ENCODE measurements at places on chromosomes 7 and 10.

GRCh38 chr10:114879541-114880158 lies 58.1 kb downstream of the FHIP2A start:
- DNase-seq = no peak

DNA sequence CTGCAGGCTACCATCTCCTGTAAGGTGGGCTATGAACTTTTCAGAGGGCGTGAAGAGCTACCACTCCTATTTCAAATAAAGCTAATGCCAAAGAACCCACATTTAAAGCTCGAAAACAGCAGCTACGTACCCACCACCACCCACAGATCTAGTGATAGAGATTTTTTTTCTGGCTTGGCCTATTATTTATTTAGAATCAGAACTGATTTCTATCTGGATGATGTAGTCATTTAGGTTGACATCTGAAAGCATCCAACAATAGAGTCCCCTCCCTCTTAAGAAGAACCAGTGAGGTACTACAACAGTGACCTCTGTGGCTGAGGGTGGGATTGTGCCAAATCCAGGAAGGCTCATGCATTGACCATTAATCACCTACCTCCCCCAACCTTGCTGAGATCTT lies 113.8 kb upstream of the ADO start:
- DNase-seq = no peak

DNA sequence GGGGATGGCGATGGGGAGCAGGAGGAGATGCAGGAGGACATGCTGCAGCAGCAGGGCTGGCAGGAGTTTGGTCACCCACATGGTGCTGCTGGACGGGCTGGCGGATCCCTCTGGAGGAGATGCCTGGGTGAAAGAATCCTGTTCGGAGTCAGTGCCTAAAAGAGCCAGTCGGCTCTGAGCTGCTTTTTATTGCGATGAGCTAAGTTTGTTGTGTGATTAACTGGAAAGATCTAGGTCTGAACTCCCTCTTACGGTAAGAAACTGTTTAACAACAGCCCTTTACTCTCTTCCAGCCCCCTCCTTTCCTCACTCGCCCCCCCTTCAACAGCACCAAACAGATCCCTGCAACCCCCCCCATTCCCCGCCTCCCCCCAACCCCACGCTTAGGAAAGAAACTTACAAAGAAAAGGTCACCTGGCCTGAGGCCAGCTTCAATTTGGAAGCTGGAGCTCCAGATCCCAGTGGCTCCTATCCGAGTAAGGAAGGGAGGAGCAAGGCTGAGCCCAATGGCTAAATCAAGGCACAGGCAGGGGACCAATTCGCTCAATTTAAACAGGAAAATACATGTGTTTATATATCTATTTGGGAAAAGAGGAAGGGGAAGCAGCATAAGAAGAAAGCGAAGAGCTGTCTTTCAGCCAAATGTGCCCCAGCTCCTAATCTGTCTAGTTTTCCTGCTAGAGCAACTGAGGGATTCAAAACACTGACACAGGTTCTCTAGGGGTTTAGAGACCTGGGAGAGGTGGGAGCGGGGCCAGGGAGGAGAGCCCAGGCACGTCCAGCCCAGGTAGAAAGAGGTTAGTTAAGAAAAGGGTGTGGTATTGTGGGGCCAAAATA lies at the start of gene HGF:
Gene HGF (minus strand): TSS at position 157 of the 837 bp plus-strand sequence. CDS start 76 bp downstream, at position 81.
- DNase-seq = no peak

DNA sequence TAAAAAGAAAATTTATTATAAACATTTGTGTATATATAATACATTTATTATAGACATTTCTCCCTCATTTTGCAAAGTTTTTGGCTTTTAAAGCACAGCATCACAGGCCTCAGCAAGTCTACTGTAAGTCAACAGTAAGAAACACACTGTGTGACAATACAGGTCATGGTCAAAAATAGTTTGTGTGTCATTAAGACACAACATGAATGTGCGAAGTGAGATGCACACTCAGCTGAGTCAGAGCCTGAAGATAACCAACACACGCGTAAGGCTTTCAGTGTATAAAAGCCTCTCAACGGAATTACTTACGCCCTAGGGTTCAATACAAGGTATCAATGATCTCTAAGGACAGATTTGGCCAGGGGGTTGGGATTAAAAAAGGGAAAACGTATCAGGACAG lies 157.6 kb downstream of the PIP4K2A start:
- DNase-seq = no peak

DNA sequence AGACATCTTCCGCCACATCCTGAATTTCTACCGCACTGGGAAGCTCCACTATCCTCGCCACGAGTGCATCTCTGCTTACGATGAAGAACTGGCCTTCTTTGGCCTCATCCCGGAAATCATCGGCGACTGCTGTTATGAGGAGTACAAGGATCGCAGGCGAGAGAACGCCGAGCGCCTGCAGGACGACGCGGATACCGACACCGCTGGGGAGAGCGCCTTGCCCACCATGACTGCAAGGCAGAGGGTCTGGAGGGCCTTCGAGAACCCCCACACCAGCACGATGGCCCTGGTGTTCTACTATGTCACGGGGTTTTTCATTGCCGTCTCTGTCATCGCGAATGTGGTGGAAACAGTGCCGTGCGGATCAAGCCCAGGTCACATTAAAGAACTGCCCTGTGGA lies 1.9 kb downstream of the KCND2 start:
- peak; percentile 36 for DNase-seq

DNA sequence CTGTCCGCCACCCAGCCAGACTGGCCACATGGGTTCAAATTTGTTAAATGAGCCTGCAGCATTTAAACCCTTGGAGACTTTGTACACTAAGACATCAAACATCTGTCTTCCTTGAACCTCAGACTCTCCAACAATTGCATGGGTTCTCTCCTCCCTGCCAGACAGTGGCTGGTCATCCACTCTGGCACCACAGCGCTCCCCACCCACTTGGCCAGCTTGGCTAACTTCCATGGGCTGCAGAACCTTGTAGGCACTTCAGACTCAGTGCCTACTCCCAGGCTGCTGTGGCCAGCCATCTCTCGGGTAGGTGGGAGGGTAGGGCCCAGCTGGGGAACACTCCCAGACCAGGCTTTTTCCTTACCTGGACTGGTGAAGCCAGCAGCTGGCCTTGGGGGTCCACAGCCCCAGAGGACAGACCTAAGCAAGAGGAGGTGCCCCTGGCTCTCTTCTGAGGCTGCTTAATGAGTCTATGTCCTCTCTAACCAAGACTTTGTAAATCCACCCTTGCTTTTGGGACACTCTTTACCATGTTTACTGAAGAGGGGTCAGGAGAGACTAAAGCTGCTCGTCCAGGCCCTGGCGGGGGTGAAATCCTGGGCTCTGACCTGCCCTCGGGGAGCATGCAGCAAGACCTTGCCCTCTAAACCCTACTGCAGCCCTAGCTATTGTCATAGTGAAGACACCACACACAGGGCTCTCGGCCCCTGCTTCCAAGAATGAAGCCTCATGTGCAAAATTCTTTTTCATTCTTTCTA lies 82.7 kb downstream of the ARHGAP22 start:
- DNase-seq = no peak

GRCh38 chr10:93436591-93437085 lies 45.5 kb downstream of the MYOF start:
- no peak for DNase-seq

DNA sequence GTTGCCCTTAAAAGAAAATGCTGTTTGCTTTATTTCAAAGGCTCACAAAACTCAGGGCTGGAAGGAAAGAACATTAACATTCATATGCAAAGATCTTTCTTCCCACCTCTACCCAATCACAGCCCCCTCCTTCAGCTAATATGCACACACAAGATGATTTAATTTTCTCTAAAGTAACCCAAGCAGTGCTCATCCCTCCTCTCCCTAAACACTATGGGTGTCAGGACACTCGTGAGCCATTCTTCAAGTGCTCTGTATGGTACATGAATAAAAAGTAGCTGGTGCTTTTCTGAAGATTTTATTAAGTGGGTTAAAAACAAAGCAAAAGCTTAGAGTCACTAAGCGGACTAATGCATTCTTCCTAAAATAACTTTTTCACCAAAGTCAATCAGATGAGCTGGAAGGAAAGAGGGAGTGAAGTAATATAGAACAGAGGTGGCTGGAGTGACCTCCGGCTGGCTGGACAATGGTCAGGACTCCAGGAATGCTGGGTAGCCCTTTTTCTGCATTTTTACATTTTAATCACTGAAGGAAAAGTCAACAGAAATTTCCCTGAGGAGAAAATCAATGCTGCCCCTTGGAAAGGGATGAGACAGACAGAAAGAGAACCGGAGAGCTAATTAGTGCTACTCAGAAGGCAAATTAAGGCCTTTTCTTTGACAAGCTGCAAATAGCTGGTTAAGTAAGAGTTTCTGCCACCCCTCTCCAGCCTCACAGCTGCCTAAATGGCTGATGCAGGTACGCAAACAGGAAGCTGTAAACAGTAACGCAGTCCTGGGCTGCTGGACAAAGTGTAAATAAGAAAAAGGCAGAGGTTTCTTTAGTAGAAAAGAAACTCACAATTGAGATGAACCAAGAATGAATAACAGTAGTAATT lies 6.6 kb downstream of the DGKI start:
- DNase-seq = no peak

DNA sequence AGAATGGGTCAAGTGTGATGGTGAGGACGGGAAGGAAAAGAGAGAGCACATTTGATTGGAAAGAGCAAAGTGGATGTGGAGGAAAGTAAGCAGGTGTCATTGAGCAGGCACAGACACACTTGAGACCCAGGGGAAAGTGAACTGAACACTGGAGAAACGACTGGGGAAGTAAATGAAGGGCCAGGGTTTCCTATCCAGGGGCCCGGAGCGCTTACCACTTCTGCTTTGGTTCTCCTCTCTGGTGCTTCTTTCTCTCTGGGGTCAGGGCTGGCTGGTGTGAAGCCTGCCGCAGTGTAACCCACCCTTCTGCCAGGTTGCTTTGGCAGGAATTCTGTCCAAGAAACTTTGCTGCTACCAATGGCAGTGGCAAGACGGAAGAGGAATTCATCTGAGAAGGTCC lies 219.3 kb downstream of the SKAP2 start:
- no peak for DNase-seq

DNA sequence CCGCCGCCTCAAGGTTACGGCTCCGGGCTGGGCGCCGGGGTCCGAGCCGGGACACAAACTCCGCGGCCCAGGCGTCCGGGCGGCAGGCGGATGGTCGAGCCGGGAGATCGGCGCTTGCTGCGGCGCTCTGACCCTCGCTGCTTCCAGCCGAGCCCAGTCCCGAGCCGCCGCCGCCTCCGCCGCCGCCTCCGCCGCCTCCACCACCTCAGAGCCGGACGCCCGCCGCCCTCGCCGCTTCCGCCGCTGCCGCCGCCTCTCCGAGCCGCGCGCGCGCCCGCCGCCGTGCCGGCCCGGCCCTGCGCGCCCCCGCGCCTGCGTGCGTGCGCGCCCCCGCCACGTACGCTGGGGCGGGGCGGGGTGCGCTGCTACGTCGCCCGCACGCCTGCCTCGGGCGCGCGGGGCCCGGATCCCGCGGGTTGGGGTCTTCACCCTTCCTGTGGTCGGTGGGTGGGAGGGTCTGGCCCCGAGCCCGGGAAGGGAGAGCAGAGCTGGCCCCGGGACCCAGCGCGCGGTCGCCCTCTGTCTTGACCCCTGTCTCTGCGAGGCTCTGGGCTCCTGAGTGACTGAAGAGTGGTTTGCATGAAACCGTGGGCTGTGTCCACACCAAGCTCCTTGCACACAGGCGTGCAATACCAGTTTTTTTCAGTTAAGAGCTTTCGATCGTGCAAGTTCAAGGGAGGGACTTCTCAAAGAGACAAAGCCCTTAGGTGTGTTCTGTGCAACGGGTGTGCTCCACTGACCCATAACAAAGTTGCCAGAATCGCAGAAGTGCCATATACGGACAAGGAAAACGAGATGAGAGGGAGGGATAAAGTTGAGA lies at the start of gene SMURF1:
Gene SMURF1 (minus strand): TSS at position 256 of the 820 bp plus-strand sequence. CDS start 328 bp downstream, outside the sequence.
- peak; percentile 57 for DNase-seq

DNA sequence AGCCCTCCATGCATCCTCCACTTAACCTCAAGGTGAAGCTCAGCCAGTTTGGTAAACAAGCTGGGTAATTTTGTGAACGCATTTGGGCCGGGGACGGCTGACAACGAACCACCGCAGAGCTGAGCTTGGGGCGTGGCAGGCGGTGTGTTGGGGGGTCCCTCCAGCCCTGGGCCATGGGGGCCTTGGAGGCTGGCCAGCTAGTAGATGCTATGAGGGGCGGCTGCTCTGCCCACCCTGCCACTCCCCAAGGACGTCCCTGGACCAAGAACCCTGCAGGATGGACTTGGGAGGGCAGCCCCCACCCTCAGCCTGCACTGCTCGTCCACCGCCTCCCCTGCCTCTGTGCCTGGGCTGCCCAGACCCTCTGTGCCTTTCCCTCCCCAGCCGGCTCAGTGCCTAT lies 12.0 kb upstream of the SCART1 start:
- DNase-seq = no peak

GRCh38 chr10:23056186-23056579 lies 39.2 kb upstream of the MSRB2 start:
- no peak for DNase-seq
